Thoracic aorta (tissue), 2 donors: ENCODE measurements at places on chromosomes 2 and 18.

DNA sequence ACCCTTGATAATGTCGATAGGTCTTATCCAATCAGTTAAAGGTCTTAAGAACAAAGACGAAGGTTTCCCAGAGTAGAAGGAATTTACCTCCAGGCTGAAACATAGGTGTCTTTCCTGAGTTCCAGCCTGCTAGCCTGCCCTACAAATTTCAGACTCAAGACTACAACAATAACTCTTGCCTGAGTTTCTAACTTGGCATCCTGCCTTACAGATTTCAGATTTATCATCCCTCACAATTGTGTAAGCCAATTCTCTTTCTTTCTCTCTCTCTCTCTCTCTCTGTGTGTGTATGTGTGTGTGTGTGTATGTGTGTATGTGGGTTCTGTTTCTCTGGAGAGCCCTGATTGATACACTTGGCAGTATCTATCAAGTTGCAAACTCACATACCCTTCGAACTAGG, 37.2 kb upstream of the B4GALT6 start:
- DNase-seq, result no peak

DNA sequence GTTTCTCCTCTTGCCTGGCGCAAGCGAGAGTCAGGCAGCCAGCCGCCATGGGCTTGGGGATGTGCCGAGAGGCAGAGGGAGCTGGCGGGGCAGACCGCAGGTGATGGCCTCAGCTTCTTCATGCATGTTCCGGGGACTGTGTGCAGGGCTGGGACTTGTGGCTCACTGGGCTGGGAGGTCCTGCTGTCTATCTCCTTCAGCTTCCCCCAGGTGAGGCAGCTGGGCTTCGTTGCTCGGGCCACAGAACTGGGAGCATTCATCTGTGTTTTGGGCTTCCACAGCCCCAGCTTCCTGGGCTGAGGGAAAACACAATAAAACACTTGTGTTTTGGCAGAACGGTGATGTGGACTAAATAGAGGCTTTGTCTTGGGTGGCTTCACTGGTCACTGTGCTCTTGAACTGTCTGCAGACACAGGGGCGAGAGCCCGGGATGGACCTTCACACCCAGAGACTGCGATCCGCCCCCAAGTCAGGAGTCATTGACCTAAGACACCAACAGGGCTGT, 93.5 kb downstream of the DYSF start:
- DNase-seq, result no peak

- no peak for DNase-seq
Observed at GRCh38 chr18:47549021-47549540, 297.6 kb upstream of the SKOR2 start.

- DNase-seq, result no peak
Observed at GRCh38 chr2:209424199-209424701, 403 bp downstream of the MAP2 start.

- no peak for DNase-seq
Observed at GRCh38 chr2:74439803-74440377, 1.8 kb downstream of the RTKN start.

DNA sequence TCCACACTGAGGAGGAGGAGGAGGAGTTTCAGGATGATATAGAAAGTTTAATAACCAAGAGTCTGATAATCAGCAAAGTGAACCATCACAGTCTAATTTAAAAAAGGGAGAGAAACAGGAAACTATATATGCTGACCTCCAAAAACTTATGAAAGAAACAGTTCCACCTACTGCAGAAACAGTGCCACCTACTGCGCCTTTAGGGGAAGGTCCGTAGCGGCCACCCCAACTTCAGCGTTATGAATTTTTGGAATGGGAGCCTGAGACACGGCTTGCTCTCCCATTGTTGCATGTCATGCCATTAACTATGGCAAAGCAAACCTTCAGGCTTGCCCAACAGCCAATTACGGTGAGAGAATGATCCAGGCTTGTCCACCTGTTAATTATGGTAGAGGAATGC, 1719.2 kb upstream of the LRRTM1 start:
- no peak for DNase-seq

- DNase-seq, result no peak
Observed at GRCh38 chr2:40087434-40087833, 308.4 kb upstream of the THUMPD2 start.

DNA sequence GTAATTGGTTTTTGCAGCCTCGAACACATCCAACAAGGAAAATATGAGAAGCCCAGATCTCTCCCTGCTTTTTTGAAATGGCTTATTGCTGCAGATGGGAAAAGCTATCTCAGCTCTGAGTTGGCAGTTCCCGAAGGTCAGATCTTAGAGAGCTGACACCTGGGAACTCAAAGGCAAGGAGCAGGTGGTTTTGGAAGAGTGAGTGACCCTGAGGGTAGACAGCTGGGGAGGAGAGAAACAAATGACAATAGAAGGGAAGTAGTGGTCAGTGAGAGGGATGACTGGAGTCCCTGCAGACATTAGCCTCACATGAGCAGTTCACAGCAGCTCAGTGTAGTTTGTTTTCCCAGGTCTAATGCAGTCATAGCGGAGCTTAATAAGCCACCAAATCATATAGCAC, 317.9 kb downstream of the STK39 start:
- DNase-seq, result no peak

DNA sequence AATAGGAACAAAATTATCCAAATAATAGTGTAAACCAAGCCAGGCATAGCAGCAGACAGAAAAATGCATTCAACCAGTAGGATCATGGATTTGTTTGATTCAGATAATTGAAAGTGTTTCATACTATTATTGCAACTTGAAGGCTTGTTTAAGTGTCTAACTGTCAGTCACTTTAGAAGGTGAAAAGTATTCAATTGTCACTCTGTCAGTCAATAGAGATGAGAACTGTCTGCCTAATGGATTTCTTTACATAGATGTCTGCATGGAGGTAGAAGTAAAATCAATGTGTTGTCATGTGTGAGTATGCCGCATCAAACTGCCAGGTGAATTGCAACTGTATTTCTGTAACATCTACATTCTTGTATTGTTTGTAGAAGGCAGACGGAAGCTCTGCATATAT, 65.0 kb downstream of the ZNF407 start:
- DNase-seq, result no peak

- no peak for DNase-seq
Observed at GRCh38 chr2:46367286-46367685, 70.1 kb downstream of the EPAS1 start.

DNA sequence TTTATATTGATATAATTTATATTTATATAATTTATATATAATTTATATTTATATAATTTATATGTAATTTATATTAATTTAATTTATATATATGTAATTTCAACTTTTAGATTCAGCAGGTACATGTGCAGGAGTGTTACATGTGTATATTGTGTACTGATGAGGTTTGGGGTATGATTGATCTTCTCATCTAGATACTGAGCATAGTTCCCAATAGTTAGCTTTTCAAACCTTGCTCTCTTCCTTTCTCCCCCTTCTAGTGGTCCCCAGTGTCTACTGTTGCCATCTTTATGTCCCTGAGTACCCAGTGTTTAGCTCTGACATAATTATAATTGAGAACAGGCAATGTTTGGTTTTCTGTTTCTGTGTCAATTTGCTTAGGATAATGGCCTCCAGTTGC, 1335.3 kb upstream of the CDH2 start:
- no peak for DNase-seq

DNA sequence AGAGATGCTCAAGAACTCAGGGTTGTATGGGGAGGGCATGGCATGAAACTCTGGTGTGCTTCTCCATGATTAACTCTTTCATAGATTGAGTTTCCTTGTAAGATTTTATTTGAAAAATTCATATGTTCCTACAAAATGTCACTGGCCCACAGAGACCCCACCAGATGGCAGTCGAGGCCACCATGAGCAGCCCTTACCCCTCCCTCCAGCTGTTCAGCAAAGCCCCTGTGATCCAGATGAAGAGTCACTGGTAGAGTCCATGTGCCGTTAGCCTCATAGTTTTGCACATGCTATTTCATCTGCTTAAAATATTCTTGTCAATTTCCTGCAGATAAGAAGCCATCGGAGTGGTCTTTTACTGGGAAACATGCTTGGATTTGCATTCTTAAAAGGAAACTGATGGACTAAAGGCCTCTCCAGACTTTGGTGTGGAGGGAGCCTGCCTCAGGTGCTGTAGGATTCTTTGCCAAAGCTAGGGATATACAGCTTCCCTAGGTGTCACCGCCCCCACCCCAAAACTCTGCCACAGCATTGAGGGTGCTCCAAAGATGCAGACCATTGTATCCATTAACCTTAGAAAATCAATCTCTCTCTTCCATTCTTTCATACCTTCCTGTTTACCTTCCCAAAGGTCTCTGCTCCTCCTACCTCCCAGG, 18.8 kb downstream of the ZNF385B start:
- no peak for DNase-seq

GRCh38 chr2:241567776-241568175, 9.2 kb downstream of the BOK start:
- no peak for DNase-seq

DNA sequence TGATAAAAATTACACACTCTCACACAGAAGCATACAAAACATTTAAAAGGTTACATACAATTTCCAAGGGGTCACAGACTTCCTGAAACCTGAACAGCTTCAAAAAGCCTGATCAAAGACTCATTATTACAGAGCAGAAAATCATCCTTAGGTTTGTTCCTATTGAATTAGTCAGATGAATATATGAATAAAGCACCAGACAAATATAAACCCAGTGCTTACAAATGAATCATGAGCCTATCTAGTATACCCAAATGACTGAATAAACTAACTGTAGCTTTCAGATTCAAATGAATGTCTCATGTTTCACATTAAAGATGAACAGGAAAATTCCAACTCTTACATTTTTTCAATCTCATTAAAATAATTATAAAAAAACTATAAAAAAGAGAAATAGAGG, 550.3 kb downstream of the SUCLG1 start:
- no peak for DNase-seq

GRCh38 chr18:28382215-28382879, 205.4 kb upstream of the CDH2 start:
- DNase-seq, result no peak

- DNase-seq, result peak; percentile 40
Observed at GRCh38 chr18:23131693-23132319, 3.5 kb upstream of the CABLES1 start.

DNA sequence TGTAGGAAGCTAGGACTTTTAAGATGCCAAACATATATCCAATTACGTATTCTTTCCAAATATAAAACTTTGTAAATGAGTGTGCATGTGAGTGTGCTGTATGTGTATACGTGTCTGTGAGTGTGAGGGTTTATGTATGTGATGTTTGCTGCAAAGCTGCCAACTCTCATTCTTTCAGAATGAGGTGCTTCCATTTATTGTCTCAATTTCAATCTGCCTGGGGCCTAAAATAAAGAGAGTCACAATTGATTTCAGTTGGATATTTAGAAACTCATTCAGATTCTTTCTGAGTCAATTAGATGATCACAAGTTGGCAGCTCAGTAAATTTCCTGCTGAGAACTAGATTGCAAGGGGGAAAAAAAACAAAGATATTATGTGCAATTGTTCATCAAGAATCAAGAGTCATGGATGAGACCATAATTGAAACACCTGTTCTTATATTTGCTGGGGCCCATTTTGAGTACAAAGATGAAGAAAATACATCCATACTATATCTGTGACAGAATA, 621.2 kb upstream of the ACVR2A start:
- DNase-seq, result no peak

DNA sequence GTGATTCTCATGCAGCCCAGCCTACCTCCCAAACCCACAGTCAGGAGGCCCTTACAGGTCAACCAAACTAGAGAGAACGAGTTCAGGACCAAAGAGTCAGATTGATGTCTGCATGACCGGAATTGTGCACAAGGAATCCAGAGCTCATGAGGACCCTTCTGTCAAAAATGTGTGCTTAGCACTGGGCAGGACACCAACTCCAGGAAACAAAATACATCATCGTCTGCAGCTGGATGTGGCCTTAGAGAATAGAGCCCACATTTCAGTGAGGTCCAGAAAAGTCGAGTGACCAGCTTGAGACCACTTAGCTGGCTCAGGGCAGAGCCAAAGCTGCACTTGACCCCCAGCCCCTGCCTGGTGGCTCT, 3.2 kb downstream of the TNS1 start:
- no peak for DNase-seq
